ENCODE measurements at places on chromosomes 12 and 14.

DNA sequence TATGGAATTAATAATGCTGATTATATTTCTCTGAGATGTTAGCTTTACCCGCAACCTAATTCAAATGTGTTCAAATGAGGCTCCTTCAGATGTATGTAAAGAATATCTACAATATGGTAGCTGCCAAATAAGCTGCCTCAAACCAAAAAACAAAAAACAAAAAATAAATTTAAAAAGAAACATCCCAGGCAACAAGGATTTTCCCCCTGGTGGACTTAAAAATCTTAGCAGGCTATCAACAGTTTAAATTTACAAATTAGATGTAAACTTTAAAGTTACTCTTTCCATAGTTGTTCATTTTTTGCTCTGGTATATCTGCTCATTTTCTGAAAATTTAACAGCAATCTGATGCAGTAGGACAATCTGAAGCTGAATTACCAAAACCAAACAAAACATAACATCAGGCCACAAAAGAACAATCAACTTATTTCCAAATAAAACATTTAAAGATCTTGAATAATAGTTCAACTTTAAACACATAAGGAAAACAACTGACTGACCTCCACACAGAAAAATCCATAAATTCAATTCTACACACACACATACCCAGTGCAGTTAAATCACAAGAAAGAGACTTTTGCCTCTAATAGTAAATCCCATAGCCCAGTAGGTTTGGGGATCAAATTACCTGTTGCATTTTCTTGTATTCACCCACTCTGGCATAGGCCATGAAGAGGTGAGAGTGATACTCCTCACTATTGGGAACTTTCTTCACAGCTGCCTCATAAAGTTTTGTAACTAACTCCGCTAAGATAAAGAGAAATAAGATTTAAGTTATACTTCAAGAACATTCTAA is 21.3 kb downstream of the NAA25 start:
- no peak for DNase-seq

DNA sequence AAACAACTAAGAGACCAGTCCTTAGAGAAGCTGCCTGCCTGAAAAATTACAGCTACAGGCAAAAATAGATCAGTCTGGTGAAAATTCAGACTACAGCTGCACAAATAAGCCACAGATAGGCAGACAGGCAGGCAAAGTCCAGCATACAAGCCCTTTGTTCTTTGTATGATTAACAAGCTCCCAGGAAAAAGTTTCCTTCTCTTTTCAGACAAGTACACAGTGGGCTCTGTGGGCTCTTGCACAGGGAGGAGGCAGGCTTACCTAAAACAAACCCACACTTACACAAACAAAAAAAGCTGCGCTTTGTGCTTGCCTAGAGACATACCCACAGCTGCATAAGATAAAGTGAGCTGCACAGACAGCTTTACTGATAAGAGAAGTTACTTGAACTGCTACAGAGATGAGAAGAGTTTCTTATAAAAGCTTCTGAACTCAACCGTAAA is 7.7 kb downstream of the OR6C68 start:
- DNase-seq, result no peak

DNA sequence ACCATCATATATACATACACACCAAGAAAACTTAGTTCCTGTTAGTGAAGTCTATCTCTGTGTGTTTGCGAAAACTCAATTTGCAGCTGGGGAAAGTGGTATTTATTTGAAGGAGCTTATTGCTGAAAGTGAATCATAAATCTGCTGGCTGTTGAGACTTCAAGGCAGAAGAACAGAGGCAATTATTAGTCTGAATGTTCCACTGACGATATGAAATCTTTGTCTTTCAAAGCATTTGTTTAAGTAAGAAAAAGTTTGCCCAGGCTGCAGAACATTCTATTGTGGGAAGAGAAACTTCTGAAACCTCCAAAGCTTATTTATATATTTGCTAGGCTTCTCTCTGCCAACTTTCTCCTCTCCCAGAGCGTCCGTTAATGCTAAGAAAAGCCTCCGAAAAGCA is 255.7 kb upstream of the TMPO start:
- DNase-seq, result no peak

DNA sequence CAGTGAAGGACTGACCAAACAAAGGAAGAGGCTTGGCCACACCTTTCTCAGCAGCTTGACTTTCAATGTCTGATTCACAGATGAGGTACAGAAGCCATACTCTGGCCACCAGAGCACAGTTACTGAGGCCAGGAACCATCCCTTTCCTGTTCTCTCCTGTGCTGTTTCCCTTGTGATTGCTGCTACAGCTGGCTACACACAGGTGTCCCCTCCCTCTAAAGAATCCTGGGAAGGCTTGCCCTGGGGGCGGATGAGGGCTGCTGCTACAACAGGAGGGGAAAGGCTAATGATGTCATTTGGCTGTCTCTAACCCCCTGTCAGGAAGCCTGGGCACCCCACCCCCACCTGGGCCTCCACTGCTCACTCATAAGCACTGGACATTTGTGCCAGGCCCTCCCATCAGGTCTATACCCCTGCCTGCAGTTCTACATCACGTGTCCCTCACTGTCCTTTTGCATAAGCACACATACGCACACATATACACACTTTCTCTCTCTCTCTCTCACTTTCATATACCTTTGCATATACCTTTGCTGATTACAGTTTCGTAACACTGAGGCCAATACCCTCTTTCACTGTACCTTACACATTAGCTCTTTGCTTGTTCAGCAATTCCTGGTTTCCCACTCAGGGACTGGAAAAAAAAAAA is 41.4 kb downstream of the PRPF40B start:
- DNase-seq, result no peak

DNA sequence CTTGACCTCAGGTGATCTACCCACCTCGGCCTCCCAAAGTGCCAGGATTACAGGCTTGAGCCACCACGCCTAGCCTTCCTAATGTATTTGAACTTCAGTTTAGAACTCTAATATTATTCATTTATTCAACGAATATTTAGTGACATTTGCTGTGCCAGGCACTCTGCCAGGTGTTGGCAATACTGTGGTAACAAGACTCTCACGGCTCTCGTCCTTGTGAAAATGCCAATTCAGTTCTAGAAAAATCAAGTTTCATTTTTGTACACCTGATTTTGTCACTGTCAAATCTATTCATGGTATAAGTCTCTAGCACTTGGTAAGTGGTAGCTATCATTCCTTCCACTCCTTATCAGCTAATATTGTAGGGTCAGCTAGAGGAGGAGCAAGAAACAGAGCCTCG is 6.3 kb upstream of the PWP1 start:
- DNase-seq, result no peak
